ENCODE measurements at places on chromosomes 16 and 17.

DNA sequence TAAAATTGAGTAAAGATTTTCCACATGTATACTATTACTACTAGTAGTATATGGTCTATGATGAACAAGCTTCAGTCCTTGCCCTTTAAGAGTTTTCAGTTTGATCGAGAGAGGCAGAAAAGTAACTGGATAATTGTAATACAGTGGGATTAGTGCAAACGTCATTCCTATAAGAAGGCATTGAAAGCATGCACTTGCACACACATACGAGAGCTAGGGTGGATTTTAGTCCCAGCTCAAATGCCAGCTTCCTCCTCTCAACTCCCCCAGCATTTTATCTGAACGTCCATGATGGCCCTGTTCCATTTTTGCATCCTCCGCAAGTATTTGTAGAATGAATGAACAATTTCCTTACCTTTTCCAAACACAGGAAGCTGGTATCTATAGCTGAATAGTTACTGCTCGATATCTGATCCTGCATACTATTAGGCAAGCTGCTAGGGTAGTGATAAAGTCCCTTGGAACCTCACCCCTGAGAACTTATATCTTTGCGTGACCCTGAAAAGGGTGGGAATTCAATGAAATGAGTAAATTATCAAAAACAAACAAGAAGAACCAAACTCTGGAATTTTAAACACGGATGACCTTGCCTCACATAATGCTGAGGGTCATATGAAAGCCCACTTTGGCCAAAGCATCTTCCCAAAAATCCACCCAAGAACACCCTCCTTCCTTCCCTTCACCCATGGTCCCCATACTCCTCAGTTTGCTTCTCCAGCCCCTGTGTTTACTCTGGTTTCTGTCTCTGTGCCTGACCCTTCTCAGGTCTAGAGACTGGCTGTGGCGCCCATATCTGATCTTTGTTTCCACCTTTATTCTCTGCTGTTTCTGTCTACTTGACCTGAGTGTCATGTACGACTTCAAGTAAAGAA, 60.5 kb downstream of the TMEM100 start:
- no peak for DNase-seq

- no peak for DNase-seq
Observed at GRCh38 chr17:29214215-29215146, 32.2 kb upstream of the CRYBA1 start.

DNA sequence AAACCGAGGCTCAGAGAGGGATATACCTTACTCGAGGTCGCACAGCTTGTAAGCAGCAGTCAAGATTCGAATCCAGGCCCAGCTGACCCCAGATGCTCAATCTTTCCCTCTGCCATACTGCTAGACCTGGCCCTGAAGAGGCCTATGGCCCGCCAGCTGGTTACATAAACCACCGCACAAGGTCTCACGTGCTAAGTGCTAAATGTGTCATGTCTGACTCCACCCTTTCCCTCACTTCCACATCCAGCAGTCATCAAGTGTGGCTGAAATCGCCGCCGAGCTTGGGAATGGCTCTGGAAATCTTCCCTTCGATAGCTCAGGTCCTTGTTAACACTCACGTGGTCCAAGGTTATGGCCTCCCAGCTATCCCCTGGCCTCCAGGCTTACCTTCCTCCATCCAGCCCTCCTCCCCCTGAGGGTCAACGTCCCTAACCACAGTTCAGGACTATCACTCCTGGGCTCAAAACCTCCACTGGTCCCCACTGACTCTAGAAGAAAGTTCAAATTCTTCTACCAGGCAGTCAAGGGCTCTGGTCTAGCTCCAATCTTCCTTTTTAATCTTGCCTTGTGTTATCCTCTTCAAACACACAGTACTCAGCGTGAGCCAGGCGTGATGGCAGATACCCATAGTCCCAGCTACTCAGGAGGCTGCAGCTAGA, 3.5 kb downstream of the ZBTB4 start:
- DNase-seq: no peak

GRCh38 chr17:62800585-62800984, 7.5 kb downstream of the MARCHF10 start:
- DNase-seq: no peak
